ENCODE measurements at places on chromosomes 7 and 10.

- DNase-seq = no peak
Observed at GRCh38 chr7:137873524-137873923, 26.8 kb upstream of the DGKI start.

DNA sequence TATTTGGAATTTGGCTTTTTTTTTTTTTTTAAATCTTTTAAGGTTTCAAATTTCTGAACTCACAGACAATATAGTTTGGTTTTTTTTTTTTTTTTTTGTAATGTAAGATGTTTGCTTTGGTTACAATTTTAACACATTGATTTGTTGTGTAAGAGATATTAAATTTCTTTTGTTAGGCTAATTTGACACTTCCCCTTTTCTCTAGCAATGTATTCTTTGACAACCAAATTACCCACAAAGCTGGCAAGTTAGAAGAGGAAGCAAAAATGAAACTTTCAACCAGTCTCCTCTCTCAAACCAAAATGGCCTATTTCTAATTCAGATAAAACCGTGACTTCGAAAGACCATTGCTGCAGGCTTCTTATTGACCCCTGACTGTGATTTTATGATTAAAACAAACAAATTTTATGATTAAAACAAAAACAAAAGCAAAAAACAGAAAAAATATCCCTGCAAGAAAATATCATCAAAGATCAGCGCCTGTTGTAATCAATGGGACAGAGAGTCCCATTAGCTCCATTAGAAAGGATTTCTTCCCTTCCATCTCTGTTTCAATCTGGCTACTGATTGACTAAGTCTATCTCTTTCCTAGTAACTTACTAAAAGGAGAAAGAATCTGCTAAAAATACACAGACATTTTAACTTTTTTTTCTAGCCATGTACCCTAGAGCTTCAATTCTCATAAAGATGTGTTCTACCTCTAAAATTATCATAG lies 489.2 kb downstream of the MDFIC start:
- DNase-seq = no peak

GRCh38 chr10:33252794-33253203 lies 81.7 kb downstream of the NRP1 start:
- DNase-seq = no peak

DNA sequence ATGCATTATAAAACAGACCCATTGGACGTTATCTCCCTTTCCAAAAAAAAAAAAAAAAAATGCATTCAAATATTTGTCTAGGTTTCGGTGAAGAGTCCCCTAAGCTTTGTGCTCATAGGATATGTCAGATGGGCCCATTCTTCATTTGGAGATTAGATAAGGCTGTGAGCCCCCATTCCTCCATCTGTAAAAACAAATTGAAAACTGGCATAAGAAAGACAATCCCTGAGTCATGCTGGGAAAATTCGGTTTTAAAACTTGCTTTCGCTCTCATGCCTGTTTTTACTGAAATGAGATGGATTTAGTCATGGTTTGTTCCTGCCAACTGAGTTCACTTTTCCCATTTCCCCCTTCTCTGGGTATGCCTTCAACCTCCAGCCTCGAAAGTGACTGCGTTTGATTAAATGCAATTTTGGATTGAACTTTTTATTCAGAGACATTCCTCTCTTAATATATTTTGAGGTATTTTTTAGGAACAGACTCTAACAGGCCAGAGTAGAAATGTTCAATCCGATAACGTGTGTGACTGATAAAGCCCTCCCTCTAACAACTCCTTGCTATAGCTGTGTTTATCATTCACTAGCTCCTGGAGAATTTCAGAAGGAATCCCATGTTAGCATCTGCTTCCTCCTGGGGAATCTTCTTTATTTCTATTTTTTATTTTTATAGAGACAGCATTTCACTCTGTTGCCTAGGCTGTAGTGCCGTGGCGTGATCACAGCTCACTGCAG lies 190.9 kb upstream of the LYZL2 start:
- no peak for DNase-seq

GRCh38 chr7:44222074-44222473 lies 21.3 kb downstream of the YKT6 start:
- DNase-seq = peak; percentile 35

DNA sequence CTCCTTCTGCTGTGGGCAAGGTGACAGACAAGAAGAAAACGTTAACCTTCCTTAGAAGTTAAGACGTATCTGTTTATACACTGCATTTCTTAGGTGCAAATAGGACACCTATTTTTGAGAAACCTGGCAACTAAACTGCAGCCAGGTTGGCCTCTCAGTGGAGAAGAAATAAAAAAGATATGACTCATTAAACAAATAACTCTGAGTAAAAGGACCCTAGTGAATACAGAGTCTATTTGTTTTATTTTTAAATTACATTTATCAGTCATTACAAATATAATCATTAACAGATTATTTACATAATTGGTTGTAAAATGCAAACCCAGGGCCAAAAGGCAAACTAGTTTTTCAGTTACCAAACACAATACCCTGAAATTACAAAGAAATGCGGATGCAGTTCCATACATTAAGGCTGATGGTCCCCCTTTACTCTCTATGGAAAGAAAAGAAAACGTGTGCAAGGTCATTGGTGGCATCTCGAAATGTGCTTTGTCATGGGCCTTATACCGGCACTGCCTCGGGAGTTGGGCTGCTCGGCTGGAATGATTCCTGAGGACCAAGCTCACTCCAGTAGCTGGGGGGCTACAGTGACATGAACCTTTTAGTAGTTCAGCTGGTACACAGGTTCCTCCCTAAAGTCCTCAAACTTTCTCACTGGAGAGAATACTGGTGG lies 38.4 kb downstream of the ADRB1 start:
- peak; percentile 60 for DNase-seq

DNA sequence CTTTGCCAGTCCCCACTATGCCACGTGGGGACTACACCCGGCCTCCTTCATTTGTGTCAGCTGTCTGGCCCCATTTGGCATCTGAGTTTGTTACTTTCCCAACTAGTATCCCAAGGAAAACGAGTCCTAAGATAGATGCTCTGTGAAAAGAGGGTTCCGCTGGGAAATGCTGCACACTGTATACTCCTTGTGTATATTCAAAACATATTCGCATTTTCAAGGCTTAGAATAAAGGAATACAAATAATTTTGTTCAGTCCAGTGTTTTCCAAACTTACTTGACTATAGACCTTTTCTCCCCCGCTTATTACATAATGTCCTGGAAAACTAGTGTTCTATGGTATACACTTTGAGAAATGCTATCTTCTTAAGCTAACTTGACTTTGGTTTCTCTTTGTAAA lies 167.8 kb upstream of the IMMP2L start:
- no peak for DNase-seq

GRCh38 chr10:119608316-119609155 lies 11.8 kb upstream of the TIAL1 start:
- peak; percentile 63 for DNase-seq

GRCh38 chr10:97650726-97651125 lies 10.3 kb downstream of the PI4K2A start:
- no peak for DNase-seq

DNA sequence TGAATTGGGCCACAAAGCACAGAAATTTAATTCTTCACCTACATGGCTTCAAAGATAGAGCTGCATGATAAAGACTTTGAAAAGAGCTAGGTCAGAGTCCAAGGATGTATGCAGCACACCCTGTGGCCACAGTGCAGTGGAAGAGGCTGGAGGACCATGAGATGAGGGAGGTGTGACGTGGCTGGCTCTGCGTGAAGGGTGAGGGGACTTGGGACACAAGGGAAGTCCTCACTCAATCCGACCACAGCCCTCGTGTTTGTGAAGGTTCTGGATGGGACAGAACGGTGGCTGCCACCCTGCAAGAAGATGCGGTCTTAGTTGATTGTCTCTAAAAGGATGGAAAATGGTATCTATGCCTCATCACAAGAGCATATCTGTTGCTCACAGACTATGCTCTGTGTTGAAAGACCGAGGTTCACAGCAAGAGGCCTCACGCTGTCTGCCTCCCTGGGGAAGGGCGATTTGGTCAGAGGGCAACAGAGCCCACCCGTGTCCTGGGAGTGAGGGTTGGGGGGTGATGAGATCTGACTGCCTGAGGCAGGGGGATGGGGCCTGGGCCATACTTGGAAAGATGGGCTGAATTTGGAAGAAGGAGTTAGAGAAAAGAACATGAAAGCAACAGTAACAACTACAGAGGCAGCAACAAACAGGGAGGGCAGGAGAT lies 174.4 kb upstream of the SHH start:
- no peak for DNase-seq
